ENCODE measurements at places on chromosomes 7 and 10. TPM values are rescaled to one million over a fixed set of nuclear protein-coding genes. Genes with fewer than 3 reads are reported as not detected.

GRCh38 chr10:48814933-48815332 lies 124.7 kb downstream of the LRRC18 start:
- DNase-seq, result no peak

DNA sequence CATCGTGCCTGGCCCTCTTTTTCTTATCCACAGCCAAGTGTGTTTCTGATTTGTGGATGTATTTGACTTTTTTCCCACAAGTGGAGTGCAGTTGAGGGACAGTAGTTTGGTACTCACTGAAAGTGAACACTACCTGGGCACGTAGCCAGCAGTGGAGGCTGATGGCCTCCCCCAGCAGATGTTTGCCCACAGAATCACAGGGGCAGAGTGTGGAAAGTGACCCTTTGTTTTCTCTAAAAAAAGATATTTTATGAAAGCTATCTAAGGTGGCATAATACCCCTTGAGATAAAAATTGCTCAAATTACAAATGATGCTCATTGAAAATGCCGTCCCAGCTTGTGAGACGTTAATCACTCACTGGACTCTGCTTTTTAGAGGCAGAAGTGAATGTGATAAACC lies 29.1 kb downstream of the WDR37 start:
- no peak for DNase-seq

- no peak for DNase-seq
Observed at GRCh38 chr7:149879271-149879743, 5.5 kb downstream of the ATP6V0E2 start.

- no peak for DNase-seq
Observed at GRCh38 chr7:71976645-71977044, 435.5 kb downstream of the CALN1 start.

GRCh38 chr10:69413221-69413865 lies 3.4 kb downstream of the TACR2 start:
- peak; percentile 54 for DNase-seq

Gene MEOX2
- not detected for total RNA-seq

GRCh38 chr10:132886211-132887099 lies 55.9 kb downstream of the CFAP46 start:
- DNase-seq, result no peak

DNA sequence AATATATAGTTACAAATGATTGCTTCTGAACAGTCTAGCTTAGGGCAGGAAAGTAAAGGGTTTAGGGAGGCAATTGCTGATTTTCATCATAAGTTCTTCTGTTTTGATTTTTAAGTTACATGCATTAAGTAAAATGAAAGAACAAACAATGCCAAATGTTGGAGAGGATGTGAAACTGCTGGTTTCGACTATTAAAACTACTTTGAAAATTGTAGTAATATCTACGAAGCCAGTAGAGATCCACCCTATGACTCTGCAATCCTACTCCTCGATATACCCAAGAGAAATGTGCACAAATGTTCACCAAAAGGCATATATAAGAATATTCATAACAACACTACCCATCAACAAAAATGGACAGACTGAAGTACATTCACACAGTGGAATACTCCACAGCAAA lies 24.3 kb downstream of the PDZD8 start:
- DNase-seq, result no peak

Gene GUSB
- 53.1 TPM for total RNA-seq

- DNase-seq, result no peak
Observed at GRCh38 chr7:20030915-20031362, 186.2 kb downstream of the MACC1 start.

GRCh38 chr7:111107579-111107978 lies 16.7 kb downstream of the LRRN3 start:
- DNase-seq, result no peak

Gene NKX6-2
- not detected for total RNA-seq

GRCh38 chr10:29491918-29492317 lies 142.9 kb downstream of the SVIL start:
- no peak for DNase-seq

- peak; percentile 8 for DNase-seq
Observed at GRCh38 chr10:14240253-14241189, 90.2 kb downstream of the FRMD4A start.

Data from activated CD4-positive, alpha-beta memory T cell treated with anti-CD3 and anti-CD28 coated beads for 36 hours (primary cell).